AG08396 (cell line): ENCODE measurements at places on chromosomes 11 and 22.

GRCh38 chr11:5384335-5384734, 723 bp downstream of the OR51M1 start:
- no peak for DNase-seq

- no peak for DNase-seq
Observed at GRCh38 chr11:9562716-9563115, 10.8 kb upstream of the WEE1 start.

DNA sequence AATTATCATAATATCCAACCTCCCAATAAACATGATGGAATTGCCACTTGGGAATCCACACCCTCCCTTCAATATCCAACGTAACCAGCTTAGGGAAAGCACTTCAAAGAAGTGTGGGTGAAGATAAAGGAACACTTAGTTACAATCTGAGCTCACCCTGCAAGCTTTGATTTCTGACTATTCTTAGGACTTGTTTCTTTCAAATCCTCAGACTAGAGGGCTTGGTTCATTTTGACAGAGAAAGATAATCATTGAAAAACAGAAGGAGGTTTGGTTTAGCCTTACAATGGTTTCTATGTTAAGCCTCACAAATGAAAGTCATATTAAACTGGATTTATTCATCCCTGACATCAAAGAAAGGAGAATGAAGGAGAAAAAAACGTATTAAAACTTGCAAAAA, 57.9 kb upstream of the SYT13 start:
- no peak for DNase-seq

- DNase-seq, result no peak
Observed at GRCh38 chr11:6402061-6402470, 11.8 kb downstream of the SMPD1 start.

- no peak for DNase-seq
Observed at GRCh38 chr11:114088836-114089235, 29.3 kb downstream of the ZBTB16 start.

DNA sequence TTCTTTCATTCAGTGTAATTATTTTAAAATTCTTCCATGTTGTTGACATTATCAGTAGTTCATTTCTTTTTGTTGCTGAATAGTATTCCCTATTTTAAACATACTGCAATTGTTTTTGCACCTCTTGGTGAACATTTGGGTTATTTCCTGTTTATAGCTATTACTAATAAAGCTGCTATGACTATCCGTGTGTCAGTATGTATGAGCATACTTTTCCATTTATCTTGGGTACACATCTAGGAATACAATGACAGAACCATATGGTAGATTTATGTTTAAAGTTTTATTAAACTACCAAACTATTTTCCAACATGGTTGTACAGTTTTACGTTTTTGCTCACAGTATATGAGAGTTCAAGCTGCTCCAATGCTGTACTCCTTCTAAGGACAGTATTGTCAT, 22.0 kb upstream of the FIBIN start:
- no peak for DNase-seq

- no peak for DNase-seq
Observed at GRCh38 chr11:15539645-15540044, 424.9 kb downstream of the INSC start.

GRCh38 chr11:8167796-8168195, 1.0 kb downstream of the RIC3 start:
- DNase-seq, result peak; percentile 27

DNA sequence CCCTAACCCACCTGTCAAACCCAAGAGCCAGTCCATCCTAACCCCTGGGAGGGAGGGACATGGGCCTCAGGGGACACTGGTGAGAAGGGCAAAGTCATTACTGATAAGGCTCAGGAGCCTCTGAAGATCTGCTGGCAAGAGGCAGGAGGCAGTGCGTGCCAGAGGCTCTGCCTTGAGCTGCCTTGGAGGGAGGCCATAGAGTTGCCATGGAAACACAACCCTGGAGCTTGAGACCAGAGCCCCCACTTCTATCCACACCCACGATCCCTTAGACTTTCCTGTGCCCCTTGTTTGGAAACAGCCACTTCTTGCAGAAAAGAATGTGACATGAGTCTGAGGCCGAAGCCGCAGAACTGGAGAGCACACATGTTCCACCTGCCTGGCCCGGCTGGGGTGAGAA, 89.7 kb upstream of the CSNK2A3 start:
- DNase-seq, result no peak

GRCh38 chr11:124194293-124195188, 11.4 kb downstream of the OR10D3 start:
- peak; percentile 20 for DNase-seq
